NCI-H2029 treated with DMSO at 0.1 percent for 48 hours (cell line): ENCODE measurements at places on chromosomes 5 and 9.
A peak's percentile ranks its signal among the peaks of the same experiment; 100 is the strongest.

DNA sequence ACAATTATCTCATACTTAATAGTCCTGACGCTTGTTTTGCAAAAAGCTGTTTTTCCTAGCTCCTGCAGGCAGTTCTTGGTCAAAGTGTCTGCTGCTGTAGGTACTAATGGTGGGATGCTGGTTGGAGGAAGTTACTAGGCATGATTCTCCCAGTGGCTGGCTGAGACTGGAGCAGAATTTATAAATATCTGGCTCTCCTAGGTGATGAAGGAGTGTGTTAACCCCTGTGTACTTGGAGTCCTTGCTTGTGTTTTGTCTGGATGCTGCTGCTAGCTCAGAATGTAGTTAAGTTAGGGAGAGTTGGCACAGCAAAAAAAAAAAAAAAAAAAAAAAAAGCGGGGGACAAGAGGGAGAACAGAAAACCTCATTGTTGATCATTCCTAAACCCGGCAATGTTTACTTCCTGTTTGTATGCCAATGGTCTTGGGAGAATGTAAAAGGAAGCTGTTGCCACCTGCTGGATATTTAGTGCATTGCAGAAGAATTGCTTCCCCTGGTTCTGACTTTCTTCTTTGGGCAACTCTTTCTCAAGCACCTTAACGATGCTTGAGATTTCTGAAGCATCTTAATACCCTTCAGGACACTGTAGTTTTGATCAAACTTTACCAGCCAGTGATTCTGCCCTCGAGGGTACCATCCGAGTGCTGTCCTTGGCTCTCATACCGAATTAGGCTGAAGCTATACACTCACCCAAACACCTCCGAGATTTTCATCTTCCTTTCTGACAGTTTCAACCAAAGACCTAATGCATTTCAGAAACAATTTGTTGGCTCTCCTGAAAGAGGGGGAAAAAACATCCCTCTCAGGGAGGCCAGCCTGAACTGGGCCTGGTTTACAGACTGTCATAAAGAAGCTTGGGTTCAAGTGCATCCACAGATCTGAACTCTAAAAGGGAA is 71.7 kb upstream of the WWC1 start:
- peak; percentile 60 for DNase-seq

DNA sequence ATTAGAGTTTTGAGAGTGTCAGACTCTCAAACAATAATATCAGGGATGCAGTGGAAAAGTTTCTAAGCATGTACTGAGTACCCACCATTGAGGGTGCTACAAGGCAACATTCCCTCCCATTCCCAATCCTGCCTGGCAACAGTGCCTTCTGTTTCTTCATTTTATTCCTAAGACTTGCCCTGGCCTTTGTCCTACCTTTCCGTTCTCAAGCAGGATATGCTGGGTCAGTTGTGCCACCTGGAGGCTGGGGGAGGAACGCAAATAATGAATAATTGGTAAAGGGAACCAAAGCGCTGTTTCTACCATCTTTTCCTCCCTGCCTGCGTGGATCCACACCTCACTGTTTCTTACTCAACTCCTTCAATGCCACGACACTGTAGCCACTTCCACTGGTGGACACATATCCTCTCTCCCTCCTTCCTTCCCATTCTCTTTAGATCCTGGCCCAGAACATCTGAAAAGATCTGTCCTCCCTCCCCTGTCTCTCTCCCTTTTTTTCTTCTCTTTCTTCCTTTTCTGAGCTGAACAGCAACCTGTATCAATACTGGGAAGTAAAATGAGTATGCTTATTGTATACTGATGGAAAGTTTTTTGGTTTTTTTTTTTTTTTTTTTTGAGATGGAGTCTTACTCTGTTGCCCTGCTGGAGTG is 149.5 kb downstream of the C9orf152 start:
- DNase-seq = peak; percentile 60

DNA sequence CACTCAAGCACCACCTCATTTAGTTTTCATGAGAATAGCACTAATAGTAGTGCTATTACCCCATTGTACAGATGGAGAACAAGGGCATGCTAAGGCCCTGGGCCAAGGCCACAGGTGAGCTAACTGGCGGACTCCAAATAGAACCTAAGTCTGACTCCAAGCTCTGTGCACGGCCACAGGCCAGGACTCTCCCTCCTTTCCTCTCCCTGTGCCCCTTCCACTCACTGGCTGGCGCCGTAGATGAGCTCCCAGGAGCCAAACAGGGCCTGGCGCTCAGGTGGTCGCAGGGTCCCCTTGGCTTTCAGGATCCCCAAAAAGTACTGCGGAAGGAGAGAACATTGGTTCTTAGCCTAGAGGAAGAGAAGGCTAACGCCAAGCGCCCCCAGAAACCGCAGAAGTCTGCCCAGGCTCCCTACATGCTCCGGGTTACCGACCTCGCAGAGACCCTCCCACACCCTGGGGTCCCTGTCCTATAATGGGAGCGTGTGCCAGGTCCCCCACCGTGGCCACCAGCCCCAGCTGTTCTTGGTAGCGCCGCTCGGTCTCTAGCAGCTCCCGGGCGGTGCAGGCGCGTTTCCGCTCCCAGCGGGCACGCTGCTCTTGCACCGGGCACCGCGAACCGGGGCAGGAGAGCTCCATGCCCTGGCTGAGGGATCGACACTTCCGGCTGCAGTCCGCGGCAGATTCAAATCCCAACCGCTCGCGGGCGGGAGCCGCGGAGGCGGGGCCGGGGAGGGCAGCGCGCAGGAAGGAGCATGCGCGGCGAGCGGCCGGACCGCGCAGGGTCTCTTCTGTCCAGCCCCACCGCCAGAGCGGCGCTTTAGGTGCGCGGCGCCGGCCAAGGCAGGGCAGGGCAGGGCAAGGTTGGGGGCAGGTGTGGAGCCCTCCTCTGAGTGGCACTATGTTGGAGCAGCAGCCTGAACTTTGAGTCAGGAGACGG is at the start of gene ARHGEF39:
ARHGEF39 (minus strand) TSS at position 665 of the 940 bp plus-strand sequence; CDS start at position 639, 26 bp downstream.
- peak; percentile 68 for DNase-seq

DNA sequence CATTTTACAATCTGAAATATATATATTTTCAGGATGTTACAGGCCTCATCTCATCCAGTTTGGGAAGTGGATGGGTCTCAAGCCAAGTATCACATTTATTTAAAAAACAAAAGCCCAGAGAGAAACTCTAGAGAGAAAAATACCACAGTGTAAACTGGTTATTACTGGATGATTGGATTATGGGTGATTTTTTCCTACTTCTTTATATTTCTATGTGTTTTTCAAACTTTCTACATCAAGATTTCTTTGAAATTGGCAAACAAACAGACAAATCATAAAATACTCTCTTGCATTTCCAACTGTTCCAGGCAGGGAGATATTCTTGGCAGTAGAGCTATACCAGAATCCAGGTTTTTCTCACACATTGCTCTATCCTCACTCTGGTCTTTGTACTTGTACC is 116.0 kb upstream of the SMIM23 start:
- DNase-seq = no peak

GRCh38 chr5:141743866-141744272 is 61.8 kb upstream of the ARAP3 start:
- peak; percentile 52 for DNase-seq

DNA sequence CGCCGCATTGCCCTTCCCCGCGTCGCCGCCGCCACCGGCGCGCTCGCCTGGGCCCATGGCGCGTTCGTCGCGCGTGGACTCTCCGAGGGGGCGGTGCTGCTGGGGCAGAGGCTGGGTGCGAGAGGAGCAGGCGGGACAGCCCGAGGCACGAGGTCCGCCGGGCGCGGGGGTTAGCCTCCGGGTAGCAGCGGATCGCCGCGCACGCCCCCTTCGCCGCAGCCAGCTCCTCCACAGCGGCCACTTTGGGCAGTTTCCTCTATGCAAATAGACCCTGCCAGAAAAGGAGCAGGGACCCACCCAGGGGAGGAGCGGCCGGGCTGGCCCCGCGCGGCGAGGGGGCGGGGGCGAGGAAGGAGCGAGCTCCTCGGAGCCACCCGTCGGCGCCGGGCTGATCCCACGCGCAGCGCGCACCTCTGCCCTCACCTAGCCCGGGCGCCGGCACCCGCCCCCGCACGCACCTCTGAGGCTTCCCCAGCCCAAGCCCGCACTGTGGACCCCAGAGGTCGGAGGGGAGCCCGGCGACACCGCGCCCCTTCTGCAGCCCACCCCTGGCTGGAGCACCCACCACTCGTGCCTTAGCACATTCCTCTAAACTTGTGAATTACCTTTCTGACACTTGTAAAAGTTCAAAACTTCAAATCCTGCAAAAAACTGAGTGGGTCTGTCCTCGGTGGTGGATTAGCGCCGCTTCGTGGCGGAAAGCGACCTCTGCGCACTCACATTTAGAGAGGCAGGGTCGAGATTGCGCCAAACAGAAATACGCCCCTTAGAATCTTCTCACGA is at the start of gene COL23A1:
COL23A1 (minus strand) TSS at position 253 of the 783 bp plus-strand sequence.
- no peak for DNase-seq

DNA sequence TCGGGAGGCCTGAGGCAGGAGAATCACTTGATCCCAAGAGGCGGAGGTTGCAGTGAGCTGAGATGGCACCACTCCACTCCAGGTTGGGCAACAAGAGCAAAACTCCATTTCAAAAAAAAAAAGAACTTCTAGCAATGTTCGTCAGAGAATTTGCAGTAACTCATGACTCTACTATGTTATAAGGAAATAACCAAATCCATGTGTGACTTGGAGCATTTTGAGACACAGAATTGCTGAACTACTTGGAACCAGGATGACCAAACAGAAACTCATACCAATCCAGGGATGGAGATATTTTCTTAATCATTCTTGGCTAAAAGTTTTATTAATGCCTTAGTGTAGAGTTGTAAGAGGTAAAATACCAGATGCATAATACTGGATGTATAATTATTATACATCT is 99.9 kb upstream of the BNC2 start:
- no peak for DNase-seq

DNA sequence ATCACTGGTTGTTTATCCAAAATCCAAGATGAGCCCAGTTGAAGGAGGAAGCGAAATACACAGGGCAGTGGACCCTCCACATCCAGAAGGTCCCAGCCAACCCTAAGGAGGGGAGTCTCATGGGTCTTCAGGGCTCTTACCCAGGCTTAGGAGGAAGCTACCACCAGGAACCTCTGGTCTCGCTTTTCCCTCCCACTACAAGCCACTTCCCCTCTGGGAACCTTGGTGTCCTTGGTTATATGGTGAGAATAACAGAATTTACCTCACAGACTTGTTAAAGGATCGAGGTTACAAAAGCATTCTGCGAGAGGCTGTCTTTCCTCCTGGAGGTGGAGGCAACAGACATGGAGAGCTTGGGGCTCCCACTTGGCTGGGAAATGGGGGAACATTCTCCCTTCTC is 3.4 kb downstream of the HIGD2A start:
- DNase-seq = no peak

DNA sequence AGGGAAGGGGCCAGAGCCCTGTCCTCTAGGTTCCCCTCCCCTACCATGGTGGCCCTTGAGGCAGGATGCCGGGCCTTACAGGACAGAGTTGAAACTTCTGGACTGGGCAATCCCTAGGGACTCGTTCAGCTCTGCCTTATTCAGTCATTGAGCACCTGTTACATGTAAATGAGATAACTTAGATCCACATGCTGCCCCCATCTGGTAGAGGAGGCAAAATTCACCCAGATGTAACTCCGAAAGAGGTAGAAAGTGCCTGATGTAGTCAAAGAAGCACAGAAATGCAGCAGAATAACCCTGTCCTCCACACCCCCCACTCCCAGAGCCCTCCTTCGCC is 1.5 kb downstream of the GGTA1 start:
- DNase-seq = peak; percentile 93

GRCh38 chr9:14398473-14398872 is 84.5 kb upstream of the NFIB start:
- DNase-seq = no peak

GRCh38 chr5:159883522-159883950 is 32.7 kb upstream of the ADRA1B start:
- DNase-seq = no peak

- no peak for DNase-seq
Measured at GRCh38 chr5:6383376-6383775, 5.0 kb upstream of the MED10 start.

- DNase-seq = no peak
Measured at GRCh38 chr5:150457121-150457520, 7.6 kb upstream of the RPS14 start.

- DNase-seq = no peak
Measured at GRCh38 chr9:131580358-131580757, 35.0 kb downstream of the PRRT1B start.

- no peak for DNase-seq
Measured at GRCh38 chr9:15178631-15179030, 128.4 kb downstream of the TTC39B start.

DNA sequence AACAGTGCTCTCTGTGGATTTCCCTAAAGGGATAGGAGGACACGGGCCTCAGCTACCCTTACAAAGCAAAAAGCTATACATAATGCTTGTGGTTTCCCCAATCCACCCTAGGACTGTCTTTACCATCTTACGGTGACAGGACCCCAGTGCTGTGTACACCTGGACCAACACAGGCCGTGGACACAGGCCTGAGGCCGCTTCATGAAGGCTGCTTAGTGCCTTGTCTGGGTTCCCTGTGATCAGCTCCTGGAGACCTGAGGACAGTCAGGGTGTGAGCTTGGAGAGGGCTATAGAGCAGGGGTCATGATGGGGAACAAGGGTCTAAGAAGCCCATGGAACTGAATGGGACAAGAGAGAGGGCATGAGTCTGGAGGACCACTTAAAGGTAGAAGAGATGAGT is 2.9 kb downstream of the FANCG start:
- DNase-seq = no peak

GRCh38 chr5:178244576-178244975 is 12.0 kb upstream of the PHYKPL start:
- no peak for DNase-seq

DNA sequence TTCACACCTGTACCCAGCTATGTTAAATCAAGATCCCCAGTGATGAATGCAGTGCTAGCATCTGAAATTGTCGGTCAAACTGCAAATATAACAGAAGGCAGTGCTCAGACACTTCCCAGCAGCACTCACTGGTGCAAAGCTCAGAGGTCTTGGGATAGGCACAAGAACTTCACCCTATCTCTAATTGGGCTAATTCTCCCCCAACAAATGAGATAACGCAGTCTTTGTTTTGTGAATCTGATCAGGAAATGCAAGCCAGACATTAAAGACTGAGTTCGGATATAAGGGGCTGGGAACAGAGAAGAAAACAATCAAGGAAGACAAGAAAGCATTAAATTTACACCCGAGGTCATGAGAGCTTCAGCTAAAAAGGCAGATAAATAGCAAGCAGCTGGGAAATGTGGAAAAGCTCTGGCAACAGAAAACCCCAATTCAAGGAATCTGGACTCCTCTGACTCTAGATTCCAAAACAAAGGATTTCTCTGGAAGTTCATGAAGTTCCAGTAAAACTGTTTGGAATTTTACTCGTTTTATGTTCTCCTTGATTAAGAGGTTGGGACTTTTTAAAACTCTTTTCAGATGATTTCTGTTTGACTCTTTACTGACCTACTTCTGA is 65.1 kb downstream of the GNA14 start:
- DNase-seq = no peak

- DNase-seq = no peak
Measured at GRCh38 chr9:132516911-132517310, 65.5 kb upstream of the BARHL1 start.

DNA sequence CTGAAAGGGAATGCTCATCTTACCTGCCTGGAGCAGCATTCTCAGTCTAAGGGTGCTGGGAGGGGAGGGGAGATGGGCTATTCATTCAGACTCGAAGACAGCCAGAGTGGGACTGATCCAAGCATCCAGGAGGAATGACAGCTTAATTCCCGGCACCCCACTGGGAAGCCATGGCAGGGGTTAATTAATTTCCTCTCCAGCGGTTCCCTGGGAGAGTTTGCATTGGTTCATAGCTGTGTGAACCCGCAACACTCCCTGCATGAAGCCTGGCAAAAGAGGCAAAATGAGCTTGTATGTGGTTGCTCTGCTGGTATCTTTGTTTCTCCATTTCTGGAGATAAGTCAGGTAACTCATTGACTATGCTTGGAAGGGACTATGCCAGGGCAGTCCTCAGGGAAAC is 401.0 kb upstream of the SLC24A2 start:
- no peak for DNase-seq

- DNase-seq = no peak
Measured at GRCh38 chr5:148418511-148418910, 34.8 kb downstream of the FBXO38 start.
